Urinary bladder (tissue), 4 donors: ENCODE measurements at places on chromosomes 1 and 21. TPM values are rescaled to one million over a fixed set of nuclear protein-coding genes. Genes with fewer than 3 reads are reported as not detected.

The OR2M3 gene
- not detected for total RNA-seq

The MAP3K21 gene
- total RNA-seq, result 2.6 TPM

The NR1I3 gene
- not detected for total RNA-seq

The GPR3 gene
- total RNA-seq, result 0.16 TPM

The ACTL8 gene
- total RNA-seq, result not detected

The TNFRSF25 gene
- total RNA-seq, result 7.1 TPM

The AJAP1 gene
- 1.2 TPM for total RNA-seq

The LAPTM5 gene
- total RNA-seq, result 20.4 TPM

The CFAP107 gene
- not detected for total RNA-seq

The FAM72D gene
- total RNA-seq, result 0.85 TPM

The GBP5 gene
- total RNA-seq, result 0.95 TPM

The SRP9 gene
- 389 TPM for total RNA-seq

The OLFML2B gene
- 16.0 TPM for total RNA-seq

The WNT9A gene
- 2.7 TPM for total RNA-seq

The ARPC5 gene
- 145 TPM for total RNA-seq

The TMED5 gene
- 72.3 TPM for total RNA-seq

The CAMK2N1 gene
- 17.1 TPM for total RNA-seq

The PLA2G2E gene
- total RNA-seq, result not detected

The CATSPER4 gene
- not detected for total RNA-seq

The ST6GALNAC5 gene
- total RNA-seq, result 42.5 TPM

The SUSD4 gene
- 6.3 TPM for total RNA-seq

The OLIG2 gene
- total RNA-seq, result not detected

The BCAR3 gene
- total RNA-seq, result 14.5 TPM

The RAB42 gene
- 6.1 TPM for total RNA-seq
